Cardiac muscle cell (in vitro differentiated cells and primary cell): ENCODE measurements at places on chromosomes 13 and 19.
A peak's percentile ranks its signal among the peaks of the same experiment; 100 is the strongest.

- DNase-seq: no peak
Observed at GRCh38 chr13:76596216-76596615, 290.0 kb downstream of the KCTD12 start.

DNA sequence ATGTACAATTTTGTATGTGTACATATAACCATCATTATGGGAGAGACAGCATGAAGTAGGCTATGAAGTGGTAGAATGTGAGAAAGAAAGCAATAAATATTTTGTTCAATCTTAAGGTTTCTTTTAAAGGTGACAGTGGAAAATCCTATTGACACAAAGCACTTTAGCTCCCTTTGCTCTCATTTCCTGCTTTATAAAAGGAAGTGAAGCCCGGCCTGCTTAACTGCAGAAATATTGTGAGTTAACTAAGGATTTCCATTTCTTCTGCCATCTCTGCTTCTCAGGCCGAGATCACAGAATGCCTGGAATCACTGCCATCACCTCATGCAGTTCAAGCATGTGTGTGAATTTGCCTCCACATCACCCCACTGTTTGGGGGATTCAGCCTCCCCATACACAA, 83.5 kb downstream of the FRY start:
- DNase-seq: no peak

DNA sequence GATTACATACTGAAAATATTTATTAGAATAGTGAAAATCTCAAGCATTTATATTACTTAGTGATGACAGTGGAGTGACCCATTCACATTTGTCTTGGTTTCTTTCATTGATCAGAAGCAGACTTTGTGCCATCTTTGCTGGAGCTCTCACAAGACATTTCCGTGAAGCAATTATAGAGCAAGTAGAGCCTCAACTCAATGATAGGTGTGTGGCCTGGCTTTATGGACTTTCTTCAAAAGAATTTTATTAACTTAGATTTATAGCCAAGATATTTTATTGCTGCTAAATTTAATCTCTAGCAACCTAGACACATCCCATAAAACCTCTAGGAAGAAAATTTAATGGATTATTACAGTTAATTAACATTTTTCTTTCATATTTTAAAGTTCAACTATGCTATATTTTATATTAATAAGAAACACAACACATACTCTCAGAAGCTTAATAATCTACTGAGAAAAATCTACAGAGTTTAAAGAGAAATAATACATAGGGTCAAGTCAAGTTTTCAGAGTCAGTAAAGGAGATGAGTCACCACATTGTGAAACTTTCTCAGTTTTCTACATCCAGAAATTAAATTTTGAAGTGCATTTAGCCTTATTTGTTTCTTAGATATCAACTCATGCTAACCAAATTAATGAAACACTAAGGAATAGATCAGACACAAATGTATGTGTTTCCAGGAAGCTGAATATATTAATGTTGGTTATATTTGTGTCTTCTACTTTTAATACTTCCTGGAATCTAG, 160.5 kb downstream of the LACC1 start:
- DNase-seq: no peak

DNA sequence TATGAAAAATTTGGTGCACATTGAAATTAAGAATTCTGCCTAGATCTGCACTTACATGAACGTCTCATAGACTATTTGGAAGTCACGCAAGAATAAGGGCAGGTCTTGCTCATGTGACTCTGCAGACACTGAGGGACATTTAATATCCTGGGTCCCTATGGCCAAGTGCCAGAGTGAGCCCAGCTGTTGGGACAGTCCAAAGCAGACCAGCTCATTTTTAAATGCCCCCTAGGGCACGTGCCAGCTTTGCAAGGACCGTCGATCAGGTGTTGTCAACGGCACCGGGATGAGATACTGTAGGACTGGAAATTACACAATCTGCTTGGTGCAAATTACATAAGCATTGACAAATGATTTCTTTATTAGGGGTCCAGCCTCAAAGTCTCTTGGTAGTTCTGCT, 293.6 kb downstream of the TEX29 start:
- DNase-seq: no peak

DNA sequence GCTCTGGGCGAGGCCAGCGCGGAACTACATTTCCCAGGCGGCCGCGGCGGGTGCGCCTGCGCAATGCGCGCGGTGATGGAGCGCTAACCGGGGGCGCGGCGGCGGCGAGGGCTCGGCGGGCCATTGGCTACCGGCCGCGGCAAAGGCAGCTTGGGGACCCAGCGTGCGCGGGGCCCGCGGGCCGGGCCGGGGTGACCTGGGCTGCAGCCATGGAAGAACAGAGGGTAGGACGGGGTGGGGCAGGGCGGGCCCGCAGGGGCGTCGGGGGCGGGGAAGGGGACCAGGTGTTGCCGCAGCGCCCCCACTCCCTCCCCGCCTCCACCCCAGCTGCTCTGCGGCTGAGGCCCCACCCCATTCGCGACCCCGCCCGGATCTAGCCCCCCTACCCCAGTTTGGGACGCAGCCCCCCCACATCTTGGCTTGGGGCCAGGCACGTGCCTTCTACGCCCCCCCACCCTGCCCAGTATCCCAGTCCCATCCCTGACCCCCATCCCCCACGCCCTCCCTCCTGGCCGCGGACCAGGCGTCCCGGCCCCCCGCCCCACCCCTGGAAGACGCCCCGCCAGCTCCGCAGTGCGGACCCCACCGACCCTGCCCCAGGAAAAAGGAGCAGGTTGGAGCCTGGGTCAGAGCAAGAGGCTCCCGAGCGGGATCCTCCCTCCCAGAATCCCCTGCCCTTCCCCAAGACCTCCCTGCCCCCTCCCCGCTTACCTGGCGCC, at the start of gene FSD1:
Gene FSD1, plus strand, starts transcription at position 61 of the 719 bp plus-strand sequence. Its CDS starts 149 bp downstream, at position 210.
- peak; percentile 79 for DNase-seq

- no peak for DNase-seq
Observed at GRCh38 chr13:27857282-27857681, 62.5 kb upstream of the PDX1 start.

DNA sequence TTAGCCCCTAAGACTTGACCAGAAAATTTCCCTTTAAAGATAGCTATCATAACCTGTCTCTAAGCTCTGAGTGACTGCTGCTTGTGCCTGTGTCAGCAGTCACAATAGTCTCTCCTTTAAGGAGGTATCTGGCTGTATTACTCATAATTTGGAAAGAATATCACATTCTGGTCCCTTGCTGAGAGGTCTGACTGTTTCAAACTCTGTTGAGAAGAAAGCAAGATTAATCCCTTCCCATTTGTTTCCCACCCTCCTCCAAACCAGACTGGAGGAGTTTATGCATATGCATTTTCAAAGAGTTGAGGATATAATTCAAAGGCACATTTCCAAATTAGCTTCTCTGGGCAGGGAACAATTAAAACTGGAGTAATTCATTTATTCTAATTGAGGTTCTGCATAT, 2.3 kb downstream of the HTR2A start:
- DNase-seq: no peak

GRCh38 chr13:43057653-43058317, 34.4 kb downstream of the DNAJC15 start:
- DNase-seq: peak; percentile 38
